ENCODE measurements at places on chromosomes 11 and 22. TPM values are rescaled to one million over a fixed set of nuclear protein-coding genes. Genes with fewer than 3 reads are reported as not detected.

The CD82 gene
- 28.3 TPM for total RNA-seq

The PRG2 gene
- not detected for total RNA-seq

GRCh38 chr22:47653921-47654320 is 891.5 kb downstream of the TBC1D22A start:
- no peaks in the 10 kb centered on the region for H3K4me1 ChIP-seq
- DNase-seq: no peak
- H3K27ac ChIP-seq: no peak overlapping the region
- H3K36me3 ChIP-seq: no peaks in the 10 kb centered on the region
- no peaks in the 10 kb centered on the region for H3K27me3 ChIP-seq

GRCh38 chr11:15101072-15101709 is 13.5 kb upstream of the INSC start:
- no peaks in the 10 kb centered on the region for H3K27me3 ChIP-seq
- H3K36me3 ChIP-seq: no peaks in the 10 kb centered on the region
- no peaks in the 10 kb centered on the region for H3K4me1 ChIP-seq
- no peak for DNase-seq
- no peak overlapping the region for H3K4me3 ChIP-seq

DNA sequence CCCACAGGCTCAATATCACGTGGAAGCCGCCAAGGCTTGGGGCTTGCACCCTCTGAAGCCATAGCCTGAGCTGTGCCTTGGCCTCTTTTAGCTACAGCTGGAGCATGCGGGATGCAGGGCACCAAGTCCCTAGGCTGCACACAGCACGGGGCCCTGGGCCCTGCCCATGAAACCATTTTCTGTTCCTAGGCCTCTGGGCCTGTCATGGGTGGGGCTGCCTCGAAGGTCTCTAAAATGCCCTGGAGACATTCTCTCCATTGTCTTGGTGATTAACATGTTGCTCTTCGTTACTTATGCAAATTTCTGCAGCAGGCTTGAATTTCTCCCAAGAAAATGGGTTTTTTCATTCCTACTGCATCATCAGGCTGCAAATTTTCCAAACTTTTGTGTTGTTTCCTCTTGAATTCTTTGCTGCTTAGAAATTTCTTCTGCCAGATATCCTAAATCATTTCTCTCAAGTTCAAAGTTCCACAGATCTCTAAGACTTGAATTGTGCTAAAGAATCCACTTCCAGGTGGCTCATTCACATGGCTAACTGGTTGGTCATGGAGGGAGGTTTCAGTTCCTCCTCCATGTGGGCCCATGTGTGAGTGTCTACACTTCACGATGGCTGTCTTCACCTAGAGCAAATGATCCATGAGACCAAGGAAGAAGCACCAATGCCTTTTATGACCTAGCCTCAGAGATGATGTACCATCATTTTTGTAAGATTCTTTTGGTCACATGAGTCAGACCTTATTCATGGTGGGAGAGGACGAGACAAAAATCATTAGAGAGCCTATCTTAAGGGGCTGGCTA is 7.4 kb upstream of the CREBZF start:
- DNase-seq: no peak
- no peak overlapping the region for H3K4me3 ChIP-seq
- H3K4me1 ChIP-seq: no peaks in the 10 kb centered on the region

The CDPF1 gene
- total RNA-seq: 3.6 TPM

- H3K36me3 ChIP-seq: no peaks in the 10 kb centered on the region
- no peaks in the 10 kb centered on the region for H3K4me1 ChIP-seq
- H3K4me3 ChIP-seq: no peak overlapping the region
These were observed 10.2 kb upstream of the ACAT1 start for GRCh38 chr11:108111126-108111525.

The FEN1 gene
- 1.5 TPM for total RNA-seq

- H3K27me3 ChIP-seq: no peaks in the 10 kb centered on the region
- peaks cover 22% of the 10 kb centered on the region for H3K36me3 ChIP-seq
- no peaks in the 10 kb centered on the region for H3K4me1 ChIP-seq
- no peak for DNase-seq
- H3K4me3 ChIP-seq: no peak overlapping the region
- H3K27ac ChIP-seq: no peak overlapping the region
These were observed 175.1 kb downstream of the SWAP70 start for GRCh38 chr11:9838961-9839360.

The KRTAP5-7 gene
- not detected for total RNA-seq

- H3K4me3 ChIP-seq: no peak overlapping the region
- peak overlapping the region; percentile 93 for H3K27ac ChIP-seq
- peaks cover 20% of the 10 kb centered on the region for H3K4me1 ChIP-seq
- H3K36me3 ChIP-seq: peaks cover 24% of the 10 kb centered on the region
These were observed 23.4 kb downstream of the SNX19 start for GRCh38 chr11:130892861-130893260.

DNA sequence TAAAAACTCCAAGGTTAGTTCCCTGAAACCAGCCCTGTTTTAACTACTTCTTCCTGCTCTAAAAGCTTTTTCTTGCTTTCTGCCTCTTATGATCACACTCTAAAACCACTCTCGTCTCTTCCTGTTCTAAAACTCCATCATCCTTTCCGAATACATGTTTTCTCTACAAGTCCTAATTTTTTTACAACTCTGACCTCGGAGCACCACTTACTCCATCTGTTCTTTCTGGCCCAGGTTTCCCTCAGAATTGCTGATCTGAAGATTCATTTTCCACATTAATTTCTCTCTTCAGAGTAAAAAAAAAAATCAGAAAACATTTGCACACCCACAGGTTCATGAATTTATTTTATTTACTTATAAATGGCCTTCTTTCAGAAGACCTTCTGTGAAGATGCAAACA is 265.7 kb upstream of the CADM1 start:
- no peak for DNase-seq
- H3K4me3 ChIP-seq: no peak overlapping the region
- no peaks in the 10 kb centered on the region for H3K4me1 ChIP-seq

DNA sequence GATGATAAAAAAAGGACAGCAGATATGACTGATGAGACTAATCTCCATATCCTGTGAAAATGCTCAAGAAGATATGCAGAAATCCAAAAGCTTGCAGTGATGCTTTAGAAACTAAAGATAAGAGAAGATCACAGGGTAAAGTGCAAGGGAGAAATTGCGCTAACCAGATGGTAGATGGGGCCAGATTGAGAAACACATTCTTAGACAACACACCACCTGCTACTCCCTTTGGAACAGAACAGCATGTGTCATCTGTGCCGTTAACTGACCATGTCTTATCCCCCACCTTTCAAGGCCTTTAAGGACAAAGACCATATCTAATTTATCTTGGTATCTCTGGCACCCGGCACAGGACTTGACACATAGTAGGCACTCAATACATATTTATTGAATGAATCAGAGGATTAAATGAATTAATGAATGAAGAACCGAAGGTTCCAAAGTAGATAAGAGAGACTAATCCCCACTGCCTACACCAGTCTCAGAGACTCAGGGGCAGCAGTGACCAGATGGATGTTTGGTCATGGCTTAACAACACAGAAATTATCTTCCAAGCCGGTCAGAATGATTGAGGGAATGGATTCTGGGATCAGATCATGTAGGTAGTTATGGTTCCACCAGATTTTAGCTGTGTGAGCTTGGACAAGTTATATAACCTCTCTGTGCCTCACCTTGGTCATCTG is 12.3 kb upstream of the P2RY2 start:
- no peak for DNase-seq
- H3K36me3 ChIP-seq: no peaks in the 10 kb centered on the region
- H3K27ac ChIP-seq: no peak overlapping the region

The PRR33 gene
- not detected for total RNA-seq

DNA sequence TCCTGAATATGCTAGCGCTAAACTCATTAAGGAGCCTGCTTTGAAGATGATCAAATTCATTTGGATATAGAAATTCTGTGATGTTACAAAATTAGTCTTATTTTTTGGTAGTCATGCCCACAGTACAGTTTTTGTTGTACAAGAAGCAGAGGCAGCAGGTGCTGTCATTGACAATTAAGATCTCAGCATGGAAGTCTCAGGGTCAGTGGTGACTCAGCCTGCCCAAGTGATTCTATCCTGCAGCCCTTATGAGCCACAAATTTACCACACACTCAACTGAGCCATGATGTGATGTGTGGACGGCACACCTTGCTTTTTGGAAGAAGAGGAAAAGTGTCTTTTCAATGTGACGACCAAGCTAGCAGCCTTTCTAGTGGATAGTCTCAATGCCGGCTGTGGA is 153.6 kb upstream of the SORL1-AS1 start:
- no peaks in the 10 kb centered on the region for H3K27me3 ChIP-seq
- H3K36me3 ChIP-seq: peaks cover 13% of the 10 kb centered on the region
- no peak overlapping the region for H3K4me3 ChIP-seq
- H3K27ac ChIP-seq: no peak overlapping the region
- no peaks in the 10 kb centered on the region for H3K4me1 ChIP-seq
